Testis (tissue), 5 donors: ENCODE measurements at places on chromosomes 7 and 10. TPM values are rescaled to one million over a fixed set of nuclear protein-coding genes. Genes with fewer than 3 reads are reported as not detected.

Gene TMEM229A
- 12.3 TPM for polyA plus RNA-seq

Gene WDFY4
- 21.5 TPM for polyA plus RNA-seq

Gene PAX4
- 0.95 TPM for polyA plus RNA-seq

Gene EGFR
- 11.0 TPM for polyA plus RNA-seq

Gene EPO
- polyA plus RNA-seq, result 0.65 TPM

Gene MYPN
- 2.3 TPM for polyA plus RNA-seq
